NCI-H1930 (cell line): ENCODE measurements at places on chromosomes 12 and 14.

GRCh38 chr12:58745348-58746125, 174.8 kb downstream of the LRIG3 start:
- no peak for DNase-seq

DNA sequence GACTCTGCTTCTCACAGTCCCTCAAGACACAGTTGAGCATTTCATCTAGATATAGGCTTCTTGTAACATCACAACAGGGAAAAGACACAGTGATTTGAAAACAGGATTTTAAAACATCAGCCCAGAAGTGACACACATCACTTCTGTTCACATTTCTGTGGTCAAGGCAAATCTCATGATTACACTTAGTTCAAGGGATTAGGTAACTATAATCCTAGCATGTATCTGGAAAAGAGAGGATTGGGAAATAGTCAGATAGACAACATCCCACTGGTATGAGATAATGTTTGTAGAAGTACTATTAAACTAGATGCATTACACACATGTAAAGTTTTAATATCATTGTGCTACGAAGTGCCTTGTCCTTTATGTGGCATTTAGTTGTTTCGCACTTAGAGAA, 252.6 kb upstream of the PRKD1 start:
- no peak for DNase-seq

- no peak for DNase-seq
Measured at GRCh38 chr12:46084666-46085631, 94.6 kb upstream of the SCAF11 start.

GRCh38 chr12:123488539-123489230, 30.7 kb downstream of the SNRNP35 start:
- DNase-seq: no peak

GRCh38 chr12:131699434-131699833, 11.5 kb upstream of the SFSWAP start:
- DNase-seq: no peak

GRCh38 chr14:81005540-81006228, 50.3 kb downstream of the TSHR start:
- no peak for DNase-seq

- DNase-seq: no peak
Measured at GRCh38 chr14:28061006-28061405, 705.6 kb upstream of the FOXG1 start.

GRCh38 chr14:102979406-102979805, 56.9 kb downstream of the AMN start:
- no peak for DNase-seq

GRCh38 chr12:128570191-128571065, 253.3 kb downstream of the SLC15A4 start:
- no peak for DNase-seq

GRCh38 chr12:23887055-23887835, 62.2 kb downstream of the SOX5 start:
- no peak for DNase-seq

DNA sequence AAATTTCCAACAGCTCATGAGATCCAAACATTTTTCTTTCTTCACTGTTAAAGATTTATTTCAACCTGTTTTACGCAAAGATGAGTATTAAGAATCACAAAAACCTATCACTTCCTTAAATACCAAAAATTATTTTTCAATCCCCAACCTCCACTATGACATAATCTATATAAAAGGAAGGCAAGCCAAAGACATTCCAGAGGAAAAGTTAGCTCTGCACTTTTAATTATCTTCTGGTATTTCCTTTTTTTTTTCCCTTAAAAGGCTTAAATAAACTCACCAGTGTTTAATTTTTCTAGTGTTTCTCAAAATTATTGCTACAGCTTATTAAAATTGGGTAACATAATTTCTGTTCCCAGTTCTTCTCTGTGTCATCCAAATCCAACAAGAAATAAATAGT, 75.9 kb downstream of the BMP4 start:
- DNase-seq: no peak

DNA sequence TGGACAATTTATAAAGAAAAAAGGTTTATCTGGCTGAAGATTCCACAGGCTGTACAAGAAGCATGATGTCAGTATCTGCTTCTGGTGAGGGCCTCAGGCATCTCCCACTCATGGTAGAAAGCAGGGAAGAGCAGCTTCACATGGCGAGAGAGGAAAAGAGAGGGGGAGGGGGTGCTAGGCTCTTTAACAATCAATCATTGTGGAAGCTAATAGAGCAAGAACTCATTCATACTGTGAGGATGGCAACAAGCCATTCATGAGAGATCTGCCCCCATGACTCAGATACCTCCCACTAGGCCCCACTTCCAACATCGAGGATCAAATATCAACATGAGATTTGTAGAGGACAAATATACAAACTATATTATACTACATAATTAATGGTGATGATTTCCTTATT, 361.9 kb upstream of the FAR2 start:
- DNase-seq: no peak

DNA sequence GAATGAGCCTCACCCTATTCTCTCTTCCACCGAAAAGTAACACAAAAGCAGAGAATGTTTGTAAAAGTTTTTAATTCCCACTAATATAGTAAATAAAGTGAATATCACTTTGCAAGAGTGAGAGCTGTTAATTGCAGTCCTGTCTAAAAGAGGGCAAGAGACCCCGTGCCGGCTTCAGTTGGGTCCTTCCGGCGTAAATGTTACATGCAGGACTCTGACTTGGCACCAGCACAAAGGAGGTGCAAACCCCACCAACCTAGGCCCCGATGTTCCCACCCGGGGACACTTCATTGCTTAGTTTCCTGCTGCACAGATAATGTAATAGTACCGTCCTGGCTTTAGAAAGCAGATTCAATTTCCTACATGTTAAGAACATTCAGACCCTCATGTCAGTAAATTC, 66.0 kb upstream of the DYNC1H1 start:
- DNase-seq: no peak

DNA sequence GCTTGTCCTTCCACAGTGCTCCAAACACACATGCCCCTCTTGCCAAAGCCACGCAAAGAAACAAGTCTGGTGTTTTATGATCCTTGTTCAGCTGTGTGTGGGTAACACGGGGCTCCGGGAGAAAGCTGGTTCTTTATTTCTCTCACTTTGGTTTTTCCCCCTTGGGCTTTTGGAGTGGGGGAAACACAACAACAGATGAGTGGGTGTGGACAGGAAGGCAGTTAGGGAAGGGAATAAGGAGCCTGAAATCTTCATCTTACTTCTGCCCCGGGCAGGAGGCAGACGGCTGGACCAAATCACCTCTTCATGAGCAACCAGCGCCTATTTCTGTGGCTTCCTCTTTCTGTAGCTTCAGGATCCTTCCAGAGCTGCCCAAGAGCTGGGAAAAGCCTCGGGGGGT, 218.5 kb downstream of the PHETA1 start:
- no peak for DNase-seq

DNA sequence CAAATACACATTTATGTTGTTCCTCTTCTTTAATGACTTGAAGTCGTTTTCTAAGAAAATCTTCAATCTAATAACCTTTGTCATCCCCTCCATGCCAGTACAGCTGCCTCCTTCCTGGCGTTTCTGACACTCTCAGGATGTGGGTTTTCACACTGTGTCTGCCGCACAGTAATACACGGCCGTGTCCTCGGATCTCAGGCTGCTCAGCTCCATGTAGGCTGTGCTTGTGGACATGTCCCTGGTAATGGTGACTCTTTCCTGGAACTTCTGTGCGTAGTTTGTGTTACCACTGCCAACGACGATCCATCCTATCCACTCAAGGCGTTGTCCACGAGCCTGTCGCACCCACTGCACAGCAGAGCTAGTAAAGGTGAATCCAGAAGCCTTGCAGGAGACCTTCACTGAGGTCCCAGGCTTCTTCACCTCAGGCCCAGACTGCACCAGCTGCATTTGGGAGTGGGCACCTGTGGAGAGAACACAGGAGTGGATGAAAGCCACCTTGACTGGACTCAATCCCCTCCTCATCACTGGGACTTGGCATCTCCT, 1095.9 kb downstream of the TMEM121 start:
- no peak for DNase-seq

DNA sequence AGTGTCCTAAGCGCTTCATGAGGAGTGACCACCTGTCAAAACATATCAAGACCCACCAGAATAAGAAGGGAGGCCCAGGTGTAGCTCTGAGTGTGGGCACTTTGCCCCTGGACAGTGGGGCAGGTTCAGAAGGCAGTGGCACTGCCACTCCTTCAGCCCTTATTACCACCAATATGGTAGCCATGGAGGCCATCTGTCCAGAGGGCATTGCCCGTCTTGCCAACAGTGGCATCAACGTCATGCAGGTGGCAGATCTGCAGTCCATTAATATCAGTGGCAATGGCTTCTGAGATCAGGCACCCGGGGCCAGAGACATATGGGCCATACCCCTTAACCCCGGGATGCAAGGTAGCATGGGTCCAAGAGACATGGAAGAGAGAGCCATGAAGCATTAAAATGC, 12.7 kb upstream of the AMHR2 start:
- DNase-seq: no peak

GRCh38 chr12:2642176-2642892, 152.4 kb upstream of the FKBP4 start:
- DNase-seq: no peak

DNA sequence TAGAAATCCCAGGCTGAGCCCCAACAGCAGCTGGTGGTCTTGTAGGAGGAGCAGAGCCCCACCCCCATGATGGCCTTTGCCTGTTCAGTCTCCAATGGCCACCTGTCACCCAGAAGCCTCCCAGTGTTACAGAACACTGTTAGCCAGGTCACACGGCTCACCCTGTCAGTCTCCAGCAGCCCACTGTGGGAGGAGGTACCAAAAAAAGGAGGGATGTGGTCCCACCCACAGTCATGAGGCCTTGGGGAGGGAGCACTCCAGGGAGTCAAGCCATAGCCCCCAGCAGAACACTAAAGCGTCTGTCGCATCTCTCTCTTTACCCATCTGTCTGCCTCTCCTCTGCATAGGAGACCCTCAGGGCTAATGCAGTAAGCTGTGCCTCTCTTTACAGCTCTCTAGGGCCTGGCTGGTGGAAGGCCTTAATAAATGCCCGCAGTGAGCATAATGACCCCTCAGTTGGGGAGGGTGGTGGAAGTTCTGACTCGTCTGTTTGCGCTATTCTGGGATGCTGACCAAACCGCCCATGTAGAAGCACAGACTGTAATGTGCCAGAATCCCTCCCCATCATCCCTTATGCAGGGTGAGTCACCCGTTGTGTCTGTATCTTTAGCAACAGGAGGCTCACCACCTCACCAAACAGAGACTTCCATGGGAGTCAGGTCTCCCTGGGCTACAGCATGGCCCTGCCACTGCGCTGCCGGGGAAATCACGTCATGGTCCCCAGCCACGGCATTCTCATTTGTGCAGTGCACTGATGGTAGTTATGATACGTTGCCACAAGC, 14.6 kb downstream of the C14orf132 start:
- DNase-seq: no peak

DNA sequence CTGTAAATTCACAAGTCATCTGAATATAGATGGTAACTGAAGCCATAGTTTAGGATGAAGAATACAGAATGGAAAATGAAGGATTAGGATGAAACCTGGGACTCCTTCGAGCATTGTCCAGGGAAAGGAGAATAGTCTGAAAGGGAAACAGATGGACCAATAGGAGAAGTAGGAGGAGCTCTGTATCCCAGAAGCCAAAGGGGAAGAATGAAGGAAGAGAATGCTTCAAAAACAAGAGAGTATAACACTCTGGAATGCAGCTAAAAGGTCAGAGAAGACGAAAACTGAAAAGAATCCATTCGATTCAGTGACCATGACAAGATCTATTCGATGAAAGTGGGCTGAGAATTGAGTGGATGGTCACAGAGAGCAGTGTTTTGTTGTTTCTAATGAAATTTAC, 1.0 kb downstream of the GMFB start:
- DNase-seq: no peak

- DNase-seq: peak; percentile 57
Measured at GRCh38 chr14:51979088-51979709, 10.1 kb upstream of the RTRAF start.

GRCh38 chr12:117098361-117099217, 627 bp downstream of the TESC start:
- DNase-seq: no peak

- DNase-seq: no peak
Measured at GRCh38 chr14:63174760-63175191, 29.5 kb upstream of the RHOJ start.

- no peak for DNase-seq
Measured at GRCh38 chr12:104006929-104007328, 41.3 kb downstream of the TDG start.

- DNase-seq: no peak
Measured at GRCh38 chr12:110373425-110373824, 30.1 kb downstream of the ANAPC7 start.

- DNase-seq: no peak
Measured at GRCh38 chr14:84129941-84130340, 1400.0 kb upstream of the FLRT2 start.

DNA sequence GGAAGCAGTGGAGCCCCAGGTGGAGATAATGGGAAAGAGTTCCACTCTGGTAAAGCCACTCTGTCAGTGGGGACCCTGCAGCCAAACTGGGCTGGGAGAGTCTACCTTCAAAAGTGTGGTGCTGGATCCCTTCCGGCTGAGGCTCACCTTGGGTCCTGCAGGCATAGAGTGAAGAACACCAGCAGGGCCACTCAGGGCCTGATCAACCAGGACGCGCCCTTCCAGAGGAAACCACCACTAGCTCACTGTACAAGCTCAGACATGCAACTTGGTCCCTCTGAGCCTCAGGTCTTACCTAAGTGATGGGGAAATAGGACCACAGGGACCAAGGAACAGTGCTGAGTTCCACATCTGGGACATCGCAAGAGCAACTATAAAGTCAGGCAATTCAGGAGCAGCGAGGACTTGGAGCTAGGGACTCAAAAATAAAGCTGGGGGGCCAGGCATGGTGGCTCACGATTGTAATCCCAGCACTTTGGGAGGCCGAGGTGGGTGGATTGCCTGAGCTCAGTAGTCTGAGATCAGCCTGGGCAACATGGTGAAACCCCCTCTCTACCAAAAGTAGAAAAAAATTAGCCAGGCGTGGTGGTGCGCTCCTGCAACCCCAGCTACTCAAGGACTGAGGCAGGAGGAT, 5.9 kb upstream of the PRPH start:
- DNase-seq: no peak

GRCh38 chr12:112970391-112970790, 7.9 kb upstream of the OAS2 start:
- no peak for DNase-seq

- no peak for DNase-seq
Measured at GRCh38 chr14:81765651-81766275, 232.1 kb upstream of the SEL1L start.

- DNase-seq: no peak
Measured at GRCh38 chr12:117904051-117904450, 64.7 kb downstream of the KSR2 start.

DNA sequence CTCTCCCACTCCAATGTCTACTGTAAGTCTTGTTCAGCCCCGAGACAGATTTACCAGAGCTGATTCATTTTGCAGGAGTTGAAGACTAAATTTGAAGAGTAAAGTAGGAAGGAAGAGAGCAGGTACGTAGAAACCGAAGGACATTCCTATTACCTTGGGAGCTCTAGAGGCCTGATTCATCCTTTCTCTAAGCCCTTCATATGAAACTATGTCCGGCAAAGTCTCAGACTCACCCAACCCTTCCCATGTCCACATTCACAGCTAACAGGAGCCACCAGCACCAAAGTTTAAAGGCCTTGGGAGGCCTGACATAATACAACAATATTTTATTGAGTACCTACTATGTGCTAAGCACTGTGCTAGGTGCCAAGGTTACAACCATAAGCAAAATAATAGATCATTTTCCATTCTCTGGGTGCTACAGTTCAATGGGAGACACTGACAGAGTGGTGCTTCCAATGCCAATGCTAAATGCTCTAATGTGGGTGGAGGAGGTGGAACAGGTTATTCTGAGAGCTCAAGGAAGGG, 86.6 kb downstream of the PHLDA1 start:
- no peak for DNase-seq
